ENCODE measurements at places on chromosomes 7 and 10. TPM values are rescaled to one million over a fixed set of nuclear protein-coding genes. Genes with fewer than 3 reads are reported as not detected.

Gene SPDYE1
- not detected for total RNA-seq

Gene AMZ1
- total RNA-seq = 2.4 TPM

Gene WDR91
- total RNA-seq = 50.1 TPM

Gene TMEM130
- total RNA-seq = 0.48 TPM

Gene UTF1
- not detected for total RNA-seq

Gene SLC13A1
- 0.48 TPM for total RNA-seq

Gene FKBP14
- total RNA-seq = 55.4 TPM

Gene EMX2
- total RNA-seq = 25.3 TPM

Gene ADRA2A
- 0.24 TPM for total RNA-seq

Gene SEMA3D
- 43.1 TPM for total RNA-seq

Gene CXCL12
- 10.4 TPM for total RNA-seq

Gene NKX1-2
- not detected for total RNA-seq

Gene ADAM22
- 5.5 TPM for total RNA-seq

Gene WIPF3
- 7.5 TPM for total RNA-seq

- DNase-seq = no peak
Measured at GRCh38 chr7:112699725-112700513, 90.3 kb downstream of the TMEM168 start.

DNA sequence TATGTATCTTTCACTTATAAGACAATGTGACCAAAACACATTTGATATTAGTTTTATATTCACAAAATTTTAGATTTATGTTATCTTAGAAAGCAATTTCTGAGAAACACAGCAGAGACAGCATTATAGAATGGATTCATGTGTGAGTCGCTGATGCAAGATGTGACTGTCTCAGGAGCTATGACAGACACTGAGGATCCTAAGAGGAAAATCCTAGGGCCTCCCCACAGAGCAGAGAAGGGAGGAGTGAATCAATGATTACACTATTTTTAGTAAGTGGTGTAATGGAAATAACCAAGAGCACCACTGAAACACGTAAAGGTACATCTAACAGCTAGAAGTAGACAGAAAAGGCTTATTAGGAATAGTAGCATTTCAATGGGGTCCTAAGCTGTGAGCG, 204.0 kb upstream of the PTN start:
- DNase-seq = no peak

- DNase-seq = no peak
Measured at GRCh38 chr10:85459906-85460305, 906.7 kb downstream of the GRID1 start.

DNA sequence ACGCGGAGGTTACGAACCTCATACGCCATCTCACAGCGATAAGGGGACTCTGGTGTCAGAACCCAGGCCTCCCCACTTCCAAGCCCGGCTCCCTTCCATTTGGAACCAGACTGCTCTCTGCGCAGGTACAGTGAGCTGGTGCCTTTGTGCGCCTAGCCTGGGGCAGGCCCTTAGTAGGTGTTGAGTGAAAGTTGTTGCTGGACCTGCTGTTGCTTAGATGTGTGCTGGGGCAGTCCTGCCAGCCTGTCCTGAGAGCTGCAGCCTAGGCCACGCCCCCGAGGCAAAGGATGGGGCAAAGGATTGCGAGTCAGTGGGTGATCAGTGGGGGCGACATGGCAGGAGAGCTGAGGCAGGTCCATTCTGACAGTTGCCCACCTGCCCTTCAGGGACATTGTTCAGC, 72.5 kb upstream of the BTBD16 start:
- DNase-seq = no peak

- DNase-seq = peak; percentile 38
Measured at GRCh38 chr10:124522933-124523871, 61.6 kb downstream of the LHPP start.

DNA sequence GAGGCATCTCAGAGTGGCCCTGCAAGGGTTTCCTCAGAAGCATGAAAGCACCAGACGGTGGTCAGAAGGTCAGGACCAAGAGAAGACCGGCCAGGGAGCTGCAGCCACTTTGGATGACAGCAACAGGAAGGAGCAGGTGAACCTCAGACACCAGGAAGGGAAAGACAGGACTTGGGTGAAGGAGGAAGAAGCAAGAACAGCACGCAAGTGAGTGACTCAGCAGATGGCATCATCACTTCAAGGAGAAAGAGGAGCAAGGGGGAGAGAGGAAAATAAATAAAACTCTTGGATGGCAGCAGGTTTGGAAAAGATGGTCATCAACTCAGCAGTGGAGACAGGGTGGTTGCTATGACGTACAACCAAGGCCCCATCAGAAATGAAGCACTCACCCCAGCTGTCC, 31.6 kb downstream of the NCAPG2 start:
- DNase-seq = no peak

GRCh38 chr7:5418285-5418582, 5.4 kb downstream of the TNRC18 start:
- peak; percentile 60 for DNase-seq

GRCh38 chr10:131233611-131234258, 77.8 kb downstream of the TCERG1L start:
- DNase-seq = no peak

DNA sequence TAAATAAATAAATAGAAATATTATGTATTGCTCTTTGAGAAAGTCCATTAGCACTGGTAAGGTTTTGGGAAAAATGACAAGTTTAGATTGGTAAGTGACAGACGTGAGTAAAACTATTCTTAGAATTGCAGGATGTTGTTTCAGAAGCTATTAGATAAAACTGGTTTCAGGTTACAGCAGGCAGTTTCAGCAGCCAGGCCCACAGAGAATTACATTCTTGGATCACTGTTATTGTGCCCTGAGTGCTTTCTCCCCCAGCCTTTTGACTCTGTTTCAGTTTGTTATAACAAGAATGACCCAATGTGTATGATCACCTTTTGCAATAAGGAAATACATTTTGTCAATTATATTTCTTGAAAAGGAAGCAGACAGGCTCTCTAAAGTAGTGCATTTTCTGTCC, 86.5 kb downstream of the DKK1 start:
- no peak for DNase-seq

DNA sequence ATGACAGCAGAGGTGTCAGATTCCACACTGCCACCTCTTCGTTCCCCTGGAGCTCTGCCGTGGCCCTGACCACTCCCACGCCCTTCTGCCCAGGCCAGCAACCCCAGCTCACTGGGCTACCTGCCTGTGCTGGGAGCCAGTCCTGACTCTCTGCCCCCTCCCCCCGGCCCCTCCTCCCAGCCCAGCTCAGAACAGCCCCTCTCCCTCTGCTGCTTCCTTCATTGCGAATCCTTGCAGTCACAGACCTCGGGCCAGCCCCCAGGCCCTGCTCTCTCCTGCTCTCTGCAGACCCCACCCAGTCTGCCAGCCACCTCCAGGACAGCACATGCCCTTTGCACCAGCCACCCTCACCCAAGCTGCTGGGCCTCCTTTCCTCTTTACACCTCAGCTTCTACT, 60.4 kb downstream of the TCERG1L start:
- no peak for DNase-seq

- no peak for DNase-seq
Measured at GRCh38 chr7:41451826-41452225, 251.1 kb downstream of the INHBA start.

DNA sequence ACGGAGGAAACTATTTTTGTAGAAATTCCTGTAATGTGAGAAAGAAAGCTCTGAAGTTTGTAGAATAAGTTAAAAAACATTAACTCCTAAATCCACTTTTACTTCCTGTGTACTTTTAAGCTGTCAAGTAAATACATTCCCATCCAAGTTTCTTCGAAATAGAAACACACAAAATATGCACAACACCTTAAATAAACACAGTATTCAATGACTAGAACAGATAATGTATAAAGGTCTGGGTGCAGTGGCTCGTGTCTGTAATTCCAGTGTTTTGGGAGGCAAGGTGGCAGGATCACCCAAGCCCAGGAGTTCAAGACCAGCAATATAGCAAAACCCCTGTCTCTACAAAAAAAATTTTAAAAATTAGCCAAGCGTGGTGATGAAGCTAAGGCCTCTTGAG, 121.9 kb upstream of the ODAD2 start:
- DNase-seq = no peak

DNA sequence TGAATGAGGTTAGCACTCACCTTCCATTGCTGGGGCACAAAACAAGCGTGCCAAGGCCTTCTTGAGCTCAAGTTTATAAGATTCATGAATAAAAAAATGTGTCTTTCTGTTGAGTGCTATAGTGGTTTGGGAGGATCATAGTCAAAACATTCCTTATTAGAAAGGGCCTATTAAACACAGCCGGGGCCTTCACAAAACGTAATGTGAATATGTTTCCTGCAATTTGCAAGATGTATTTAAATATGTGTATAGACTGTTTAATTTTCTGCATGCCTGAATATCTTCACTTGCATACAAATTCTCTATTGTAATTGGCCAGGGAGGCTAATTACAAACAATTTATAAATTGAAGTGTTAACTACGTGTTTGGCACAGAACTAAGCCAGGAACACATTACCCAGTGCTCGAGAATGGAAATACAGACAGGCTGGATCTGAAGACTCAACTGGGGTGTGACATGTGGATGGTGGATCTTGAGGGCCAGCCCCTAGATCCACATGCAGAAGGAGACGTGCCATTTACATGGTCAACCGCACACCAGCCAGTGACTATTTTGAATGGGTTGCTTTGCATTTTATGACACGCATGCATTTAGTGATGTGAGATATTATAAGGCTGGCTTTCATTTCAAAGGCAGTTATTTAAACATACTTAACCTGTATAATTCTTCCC, 31.3 kb downstream of the LYZL2 start:
- DNase-seq = no peak

- no peak for DNase-seq
Measured at GRCh38 chr7:27165996-27166530, 726 bp upstream of the HOXA9 start.

GRCh38 chr7:81155654-81156373, 237.0 kb upstream of the SEMA3C start:
- no peak for DNase-seq

DNA sequence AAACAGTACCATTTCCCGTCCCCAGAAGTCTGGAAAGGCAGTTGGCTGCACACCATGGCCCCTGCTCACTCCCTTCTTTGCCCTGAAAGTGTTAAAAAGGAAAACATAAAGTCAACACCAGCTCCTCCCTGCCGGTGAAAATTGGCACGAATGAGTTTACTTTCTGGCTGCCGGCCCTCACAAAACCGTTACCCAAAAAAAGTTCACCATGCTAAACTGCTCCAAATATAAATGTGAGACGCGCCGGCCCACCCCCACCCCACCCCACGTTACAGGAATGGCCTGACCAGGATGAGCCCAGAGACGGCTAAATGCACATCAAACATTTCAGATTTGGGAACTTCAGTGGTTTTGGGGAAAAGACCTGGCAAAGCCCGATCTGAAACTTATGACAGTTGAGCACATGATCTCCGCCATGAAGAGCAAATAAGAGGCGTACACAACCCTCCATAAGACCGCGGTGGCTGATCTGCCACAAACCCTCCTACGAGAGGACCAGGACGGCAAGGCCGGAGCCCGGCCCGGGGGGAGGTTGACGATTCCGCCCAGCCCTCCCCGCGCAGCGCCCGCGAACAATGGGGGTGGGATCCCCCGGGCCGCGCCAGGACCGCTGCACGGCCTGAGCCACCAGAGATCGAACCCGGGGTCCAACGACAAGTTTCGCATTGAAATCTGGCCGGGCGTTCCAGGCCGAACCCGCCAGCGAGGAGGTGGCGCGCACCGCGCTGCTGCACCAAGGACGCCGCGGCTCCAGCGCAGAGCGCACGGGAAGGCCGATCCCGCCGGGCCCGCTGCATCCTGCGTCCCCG, 952 bp downstream of the DIP2C start:
- peak; percentile 39 for DNase-seq

- DNase-seq = peak; percentile 21
Measured at GRCh38 chr7:105429746-105430612, 41.3 kb upstream of the SRPK2 start.

DNA sequence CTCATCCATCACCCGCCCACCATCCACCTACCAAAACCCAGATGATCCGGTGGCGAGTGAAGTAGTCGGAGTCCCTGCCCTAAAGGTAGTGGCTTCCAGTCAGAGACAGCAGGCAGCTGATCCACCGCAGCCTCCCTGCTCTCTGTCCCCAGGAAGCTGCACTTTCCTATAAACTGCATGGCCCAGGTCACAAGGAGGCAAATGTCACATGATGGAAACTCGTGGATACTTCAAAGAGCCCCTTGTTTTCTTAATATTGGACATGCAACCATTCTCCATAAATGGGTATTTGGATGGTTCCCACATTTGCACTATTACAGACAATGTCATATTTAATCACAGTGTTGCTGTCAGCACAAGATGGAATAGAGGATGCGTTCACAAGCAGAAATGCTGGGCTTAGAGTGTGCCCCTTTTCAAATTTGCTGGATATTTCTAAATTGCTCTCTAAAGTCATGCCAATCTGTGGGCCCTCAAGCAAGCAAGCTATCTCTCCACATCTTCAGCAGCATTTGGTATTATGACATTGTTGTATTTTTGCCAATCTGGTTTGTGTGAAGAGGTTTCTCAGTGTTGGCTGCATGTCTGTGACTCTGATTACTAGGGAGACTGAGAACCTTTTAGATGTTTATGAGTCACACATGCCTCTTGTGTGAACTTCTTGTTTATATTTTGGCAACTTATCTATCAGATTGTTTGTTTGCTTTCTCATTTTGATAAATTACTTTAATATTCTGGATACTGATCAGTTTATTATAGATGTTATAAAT, 822.0 kb downstream of the TNS3 start:
- DNase-seq = no peak

GRCh38 chr10:83580373-83581012, 558.8 kb upstream of the GHITM start:
- no peak for DNase-seq

DNA sequence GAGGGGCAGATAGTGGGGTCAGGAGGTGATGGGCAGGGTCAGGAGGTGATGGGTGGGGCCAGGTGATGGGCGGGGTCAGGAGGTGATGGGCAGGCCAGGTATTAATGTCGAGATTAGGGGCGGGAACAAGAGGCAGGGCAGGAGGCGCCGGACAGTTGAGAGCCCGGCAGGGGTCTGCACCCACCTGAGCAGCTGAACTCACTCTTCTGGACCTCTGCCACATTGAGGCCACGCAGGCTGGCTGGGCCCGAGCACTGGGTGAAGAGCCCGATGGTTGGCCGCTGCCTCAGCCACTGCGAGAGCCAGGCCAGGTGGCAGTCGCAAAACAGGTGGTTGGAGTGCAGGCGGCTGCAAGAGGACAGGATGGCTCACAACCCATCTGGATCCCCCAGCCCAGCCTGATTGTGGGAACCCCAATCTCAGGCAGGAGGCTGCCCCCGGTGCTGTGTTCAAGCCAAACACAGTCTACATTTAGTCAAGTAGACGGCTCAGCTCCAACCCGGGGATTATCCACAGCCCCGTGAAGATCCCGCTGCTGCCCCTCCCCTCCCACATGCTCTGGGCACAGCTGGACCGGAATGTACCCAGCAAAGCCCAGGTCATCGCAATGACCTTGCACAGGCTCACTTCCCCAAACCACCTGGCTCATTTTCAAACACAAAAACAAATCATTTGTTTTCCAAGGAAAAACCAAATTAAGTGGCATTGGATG, 122.3 kb downstream of the SLIT1 start:
- no peak for DNase-seq

GRCh38 chr7:149598721-149599308, 101.2 kb upstream of the ZNF746 start:
- no peak for DNase-seq

Measured in umbilical cord (tissue), 2 donors.